Astrocyte of the spinal cord (primary cell): ENCODE measurements at places on chromosomes 7 and 10.

- DNase-seq: no peak
Measured at GRCh38 chr7:134044682-134045081, 82.5 kb upstream of the LRGUK start.

GRCh38 chr7:8500286-8500685 lies 66.9 kb downstream of the NXPH1 start:
- no peak for DNase-seq

DNA sequence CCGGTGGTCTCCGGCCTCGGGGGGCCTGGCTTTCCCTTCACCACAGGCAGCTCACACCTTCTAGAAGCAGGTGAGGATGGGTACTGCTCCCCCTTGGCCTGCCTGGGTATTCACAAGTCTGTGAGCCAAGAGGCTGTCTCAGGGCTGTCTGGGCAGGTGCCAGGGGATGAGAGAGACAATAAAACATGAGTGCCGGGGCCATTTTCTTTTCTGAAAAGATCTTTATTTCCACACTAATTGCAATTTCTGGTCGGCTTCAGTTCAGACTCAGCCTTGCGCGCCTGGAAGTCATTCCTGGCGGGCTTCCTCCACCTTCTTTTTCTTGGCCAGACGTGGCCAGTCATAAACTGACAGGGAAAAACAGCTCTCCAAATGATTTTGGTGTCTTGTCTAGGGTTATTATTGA lies 171.2 kb downstream of the ARHGAP12 start:
- peak; percentile 19 for DNase-seq

- DNase-seq: no peak
Measured at GRCh38 chr7:72057796-72058195, 354.3 kb downstream of the CALN1 start.

DNA sequence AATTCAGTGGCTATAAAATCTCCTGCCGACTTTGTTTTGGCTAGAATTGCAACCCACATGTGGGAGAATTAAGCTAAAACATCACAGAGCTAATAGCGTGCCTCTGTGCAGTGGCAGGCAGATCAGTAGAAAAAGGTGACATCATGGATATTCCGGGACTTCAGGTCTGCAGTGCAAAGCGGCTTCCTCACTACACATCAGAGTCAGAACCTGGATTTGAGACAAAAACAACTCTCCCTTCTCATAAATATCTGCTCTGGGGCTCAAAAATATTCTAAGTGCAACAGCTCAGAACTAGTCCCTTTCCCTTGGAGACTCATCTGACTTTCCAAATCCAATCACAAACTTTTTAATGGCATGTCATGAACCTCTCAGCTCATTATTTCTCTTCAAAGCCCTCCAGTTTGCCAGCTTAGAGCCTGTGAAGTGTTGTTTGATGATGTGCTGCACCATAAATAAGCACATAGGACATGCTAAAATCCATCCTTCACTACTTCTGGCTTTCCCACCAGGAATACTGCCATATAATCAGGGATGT lies 337.1 kb downstream of the RNLS start:
- peak; percentile 75 for DNase-seq

- peak; percentile 99 for DNase-seq
Measured at GRCh38 chr7:56106108-56107073, at the start of gene CHCHD2. Gene CHCHD2, minus strand, starts transcription at chr7:56106476. Its CDS starts 63 bp downstream, at chr7:56106413.

DNA sequence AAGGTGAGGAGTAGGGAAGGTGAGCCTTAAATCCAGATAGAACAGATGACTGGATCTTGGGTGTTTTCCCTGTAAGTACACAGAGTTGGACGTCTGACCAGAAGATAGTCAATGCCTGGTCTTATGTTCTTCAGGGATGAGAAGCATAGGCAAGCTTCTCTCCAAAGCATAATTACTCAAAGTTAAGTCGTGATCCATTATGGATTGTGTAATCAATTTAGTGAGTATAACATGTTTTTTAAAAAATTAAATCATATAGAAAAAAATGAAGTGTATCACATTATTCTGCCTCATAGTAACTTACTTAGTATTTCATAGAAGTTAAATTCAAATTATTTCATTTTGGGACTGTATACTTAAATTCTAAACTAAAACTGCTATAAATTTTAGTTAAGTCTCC lies 39.7 kb downstream of the KDM7A start:
- DNase-seq: no peak

- DNase-seq: no peak
Measured at GRCh38 chr7:148296994-148297644, 293.4 kb upstream of the C7orf33 start.

DNA sequence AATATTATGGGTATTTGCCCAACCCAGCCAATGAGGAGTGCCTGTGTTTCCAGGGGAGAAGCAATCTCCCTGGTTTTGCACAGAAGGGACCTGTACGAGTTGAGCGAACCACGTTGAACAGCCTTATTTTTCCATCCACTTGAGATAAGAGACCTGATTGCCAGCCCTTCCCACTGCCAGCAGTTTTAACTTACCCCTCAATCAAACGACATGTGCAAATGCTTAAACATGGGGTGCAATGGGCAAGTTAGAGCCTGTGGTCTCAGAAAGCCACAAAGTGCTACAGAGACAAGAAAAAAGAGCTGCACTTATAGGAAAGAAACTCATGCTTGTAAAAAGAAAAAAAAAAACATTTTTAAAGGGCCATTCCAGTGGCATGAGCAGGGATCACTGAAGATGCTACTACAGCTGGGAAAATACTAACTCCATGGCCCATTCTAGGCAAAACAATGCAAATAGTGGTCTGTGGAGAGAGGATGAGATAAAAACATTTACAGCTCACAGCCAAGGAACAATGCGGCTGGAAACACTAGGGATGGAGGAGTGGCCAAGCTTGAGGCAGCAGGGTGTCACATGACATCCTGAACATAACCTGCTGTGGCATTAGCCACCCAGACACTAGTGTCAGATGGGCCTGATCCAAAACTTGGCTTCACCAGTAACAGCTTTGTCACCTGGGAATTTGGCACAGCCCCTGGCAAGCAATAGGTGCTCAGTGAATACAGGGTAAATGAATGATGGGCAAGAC lies 162.8 kb downstream of the ELMO1 start:
- DNase-seq: no peak

- no peak for DNase-seq
Measured at GRCh38 chr10:124353091-124353815, 65.5 kb downstream of the OAT start.

GRCh38 chr7:123916240-123916724 lies 8.8 kb upstream of the SPAM1 start:
- peak; percentile 12 for DNase-seq

DNA sequence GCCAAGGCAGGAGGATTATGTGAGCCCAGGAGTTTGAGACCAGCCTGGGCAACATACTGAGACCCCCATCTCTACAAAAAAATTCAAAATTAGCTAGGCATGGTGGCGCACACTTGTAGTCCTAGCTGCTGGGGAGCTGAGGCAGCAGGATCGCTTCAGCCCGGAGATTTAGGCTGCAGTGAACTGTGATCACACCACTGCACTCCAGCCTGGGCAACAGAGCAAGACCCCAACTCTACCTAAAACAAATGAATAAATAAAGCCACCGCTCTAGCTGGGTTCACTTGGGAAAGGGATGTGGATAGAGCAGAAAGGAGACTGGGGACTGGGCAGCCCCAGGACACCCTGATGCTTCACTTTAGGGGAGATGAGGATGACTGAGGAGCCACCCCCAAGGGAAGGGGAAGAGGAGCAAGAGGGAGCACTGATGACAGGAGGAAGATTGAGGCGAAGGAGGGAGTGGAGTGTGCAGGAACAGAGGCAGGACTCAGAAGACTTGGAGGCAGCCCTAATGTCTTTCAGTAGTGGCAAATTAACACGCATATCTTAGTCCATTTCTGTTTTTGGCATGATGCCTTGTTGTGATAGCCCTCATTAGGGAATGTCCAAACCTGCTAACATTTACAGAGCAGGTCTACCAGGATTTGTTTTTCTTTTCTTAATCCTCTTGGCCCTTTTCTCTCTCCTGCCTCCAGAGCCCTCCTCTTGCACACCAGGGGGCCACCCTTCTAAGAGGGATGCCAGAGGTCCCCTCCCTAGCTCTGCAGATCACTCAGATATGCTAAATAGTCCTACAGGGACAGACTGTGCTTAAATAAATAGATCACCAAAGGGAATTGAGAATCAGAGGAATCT lies 88.3 kb downstream of the C10orf105 start:
- no peak for DNase-seq

DNA sequence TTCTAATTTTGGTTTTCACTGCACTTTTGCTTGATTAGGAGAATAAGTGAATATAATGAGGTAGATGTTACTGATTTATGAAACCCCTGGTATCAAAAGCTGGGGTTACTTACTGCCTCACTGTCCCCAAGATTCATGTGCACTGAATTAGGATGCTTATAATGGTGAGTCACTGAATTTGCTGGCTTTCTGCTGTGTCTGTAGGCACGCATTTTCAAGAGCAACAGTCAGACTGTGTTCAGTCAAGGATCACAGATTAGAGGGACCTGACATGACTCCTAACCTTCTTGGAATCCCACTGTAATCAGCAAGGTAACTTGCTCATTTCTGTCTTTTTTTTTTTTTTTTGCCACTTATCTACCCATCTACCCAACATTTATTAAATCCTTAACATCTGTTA lies 59.7 kb downstream of the GPR85 start:
- DNase-seq: peak; percentile 12
